Myocyte (in vitro differentiated cells): ENCODE measurements at places on chromosomes 3 and 15. TPM values are rescaled to one million over a fixed set of nuclear protein-coding genes. Genes with fewer than 3 reads are reported as not detected.

DNA sequence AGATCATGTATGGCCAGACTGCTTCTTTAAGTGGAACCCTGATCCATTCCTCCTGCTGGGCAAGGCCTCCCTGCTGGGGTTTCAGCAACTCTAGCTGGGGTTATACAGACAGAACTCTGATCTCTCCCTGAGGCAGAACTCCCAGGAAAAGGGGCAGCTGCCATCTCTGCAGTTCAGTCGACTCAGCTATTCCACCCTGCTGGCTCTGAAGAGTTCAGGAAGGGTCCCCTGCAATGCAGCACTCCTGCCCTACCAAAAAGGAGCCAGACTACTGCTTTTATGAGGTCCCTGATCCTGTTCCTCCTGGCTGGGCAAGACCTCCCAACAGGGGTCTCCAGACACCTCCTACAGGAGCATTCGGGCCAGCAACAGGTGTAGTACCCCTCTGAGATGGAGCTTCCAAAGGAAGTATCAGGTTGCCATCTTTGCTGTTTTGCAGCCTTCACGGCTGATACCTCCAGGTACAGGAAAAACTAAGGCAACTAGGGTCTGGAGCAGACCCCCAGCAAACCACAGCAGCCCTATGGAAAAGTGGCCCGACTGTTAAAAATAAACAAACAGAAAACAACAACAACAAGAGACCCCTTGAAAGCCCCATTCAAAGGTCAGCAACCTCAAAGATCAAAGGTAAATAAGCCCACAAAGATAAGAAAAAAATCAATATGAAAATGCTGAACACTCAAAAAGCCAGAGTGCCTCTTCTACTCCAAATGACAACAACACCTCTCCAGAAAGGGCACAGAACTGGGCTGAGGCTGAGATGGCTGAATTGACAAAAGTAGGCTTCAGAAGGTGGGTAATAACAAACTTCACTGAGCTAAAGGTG lies 14.2 kb upstream of the CP start:
- no peak for DNase-seq

DNA sequence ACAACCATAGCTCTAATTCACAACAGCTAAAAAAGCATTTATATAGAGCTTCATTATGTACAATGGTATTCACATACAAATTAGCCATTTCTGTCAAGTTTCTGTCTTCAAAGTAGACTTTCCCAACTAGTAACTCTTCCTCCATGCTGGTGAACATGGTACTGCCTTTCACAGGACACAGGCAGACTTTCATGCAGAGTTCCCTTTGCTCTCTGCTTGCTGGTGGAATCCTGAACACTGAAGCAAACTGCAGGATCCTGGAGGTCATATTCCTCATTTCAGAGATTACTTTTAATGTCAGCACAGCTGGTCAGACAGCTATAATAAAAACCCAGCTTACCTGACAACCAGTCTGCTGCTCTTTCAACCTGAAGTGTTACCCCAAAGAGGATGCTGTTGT lies 53.6 kb downstream of the TASOR start:
- DNase-seq: no peak

DNA sequence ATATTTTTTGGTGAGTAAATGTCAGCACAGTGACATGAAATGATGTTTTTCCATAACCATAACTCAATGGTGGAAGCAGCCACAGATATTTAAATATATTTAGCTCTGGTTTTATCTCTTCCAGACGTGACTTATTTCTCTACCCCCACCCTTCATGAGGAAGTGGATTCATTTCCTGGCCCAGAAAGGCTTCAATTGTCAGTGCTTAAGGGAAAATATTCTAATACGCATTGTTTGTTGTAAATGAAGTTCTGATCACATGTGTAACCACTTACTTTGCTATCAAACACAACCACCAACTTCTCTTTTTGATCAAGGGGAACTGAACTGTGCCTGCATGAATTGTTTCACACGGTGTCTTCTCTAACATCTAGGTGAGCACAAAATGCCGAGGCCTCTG lies 14.0 kb downstream of the CLDN16 start:
- no peak for DNase-seq

DNA sequence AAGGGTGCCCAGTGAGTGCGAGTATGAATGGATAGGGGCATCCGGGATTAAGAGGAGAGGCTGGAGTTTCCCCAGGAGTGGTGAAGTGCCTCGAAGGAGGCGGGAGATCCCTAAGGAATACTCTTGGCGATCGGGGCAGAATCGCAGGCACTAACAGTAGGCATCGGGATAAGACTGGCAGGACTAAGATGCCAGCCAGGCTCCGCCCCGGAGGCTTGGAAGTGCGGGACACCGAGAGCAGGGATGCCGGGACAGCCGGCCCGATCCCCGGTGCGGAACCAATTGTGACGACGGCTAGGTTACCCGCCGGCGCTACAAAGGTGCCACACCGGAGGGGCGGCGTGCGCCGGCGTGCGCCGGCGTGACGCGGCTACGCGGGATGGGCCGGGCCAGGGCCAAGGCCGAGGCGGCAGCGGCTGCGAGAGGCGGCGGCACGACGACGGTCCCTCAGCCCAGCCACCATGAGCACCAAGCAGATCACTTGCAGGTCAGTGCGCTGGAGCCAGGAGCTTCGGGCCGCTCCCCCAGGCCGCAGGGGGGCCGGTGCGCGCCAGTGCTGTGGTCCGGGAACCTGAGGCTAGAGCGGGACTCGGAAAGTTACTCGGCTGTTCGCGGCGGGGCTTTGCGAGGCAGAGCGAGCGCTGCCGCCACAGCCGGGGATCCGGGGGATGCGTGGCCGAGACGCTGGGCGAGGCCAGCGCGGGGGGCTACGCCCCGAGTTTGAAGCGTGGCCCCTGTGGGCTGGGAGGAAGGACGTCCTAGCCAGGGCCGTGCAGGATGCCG lies at the start of gene MKRN2:
MKRN2 (plus strand) TSS at position 398 of the 783 bp plus-strand sequence; CDS start at position 462, 64 bp downstream.
- peak; percentile 92 for DNase-seq

Gene STT3B
- 131 and 154 TPM in 2 replicates for total RNA-seq
